ENCODE measurements at places on chromosomes 2 and 18.

GRCh38 chr18:73136134-73136533 lies 268.3 kb upstream of the NETO1 start:
- DNase-seq: no peak

DNA sequence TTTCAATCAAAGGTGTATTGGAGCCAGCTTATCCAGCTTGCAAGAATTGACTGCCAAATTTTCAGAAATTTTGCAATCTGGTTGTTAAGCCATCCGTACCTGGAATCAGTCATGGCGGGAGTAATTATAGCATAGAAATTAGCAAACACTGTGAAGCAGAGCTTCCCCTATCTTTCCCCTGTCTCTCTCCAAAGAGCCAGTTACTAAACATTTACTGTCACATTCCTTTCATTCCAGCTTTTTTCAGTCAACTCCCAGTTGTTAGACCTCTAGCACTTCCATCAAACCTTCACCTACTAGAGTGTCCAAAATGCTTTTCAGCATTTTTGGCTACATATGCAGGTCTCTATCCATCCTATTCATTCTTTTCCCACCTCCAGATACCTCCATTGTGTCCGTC lies 137.4 kb downstream of the MC4R start:
- no peak for DNase-seq

GRCh38 chr2:239316562-239317465 lies 84.0 kb downstream of the HDAC4 start:
- DNase-seq: no peak

DNA sequence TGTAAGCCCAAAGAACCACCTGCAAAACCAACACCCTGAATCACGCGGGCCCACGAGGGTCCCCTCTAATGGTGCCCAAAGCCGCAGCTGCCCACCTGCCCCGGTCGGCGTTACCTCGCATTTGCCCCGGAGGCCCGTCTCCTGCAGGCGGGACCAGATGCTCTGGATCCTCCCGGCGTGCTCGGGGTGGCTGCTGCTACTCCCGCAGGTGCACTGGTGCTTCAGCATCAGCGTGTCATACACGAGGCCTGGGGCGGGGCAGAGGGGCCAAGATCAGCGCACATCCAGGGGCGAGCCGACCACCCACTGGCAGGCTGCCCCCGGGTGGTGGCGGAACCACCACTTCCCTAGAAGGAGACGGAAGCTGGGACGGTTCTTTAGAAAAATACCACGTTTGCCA lies 260.1 kb downstream of the TWIST2 start:
- no peak for DNase-seq

GRCh38 chr2:207257251-207258250 lies 91.8 kb upstream of the KLF7 start:
- DNase-seq: no peak

- DNase-seq: no peak
These were observed 60.5 kb downstream of the KLHL29 start for GRCh38 chr2:23445450-23445868.

DNA sequence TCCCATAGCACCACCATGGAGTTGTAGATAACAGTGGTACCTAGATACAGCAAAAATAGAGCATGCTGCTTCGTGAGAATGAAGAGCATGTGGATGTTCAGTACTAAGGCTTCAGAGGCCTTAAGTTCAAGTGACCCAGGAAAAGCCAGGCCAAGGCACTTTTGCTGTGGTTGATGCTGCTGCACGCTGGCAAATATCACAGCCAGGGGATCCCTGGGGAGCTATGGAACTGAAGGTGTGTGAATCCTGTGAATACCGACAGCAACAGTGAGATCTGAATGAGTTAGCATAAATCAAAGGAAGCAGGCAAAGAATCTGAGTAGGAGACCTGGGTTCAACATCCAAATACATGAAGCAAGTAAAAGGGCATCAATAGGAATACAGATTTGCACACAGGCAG lies 158.6 kb upstream of the THUMPD2 start:
- no peak for DNase-seq

GRCh38 chr18:11969904-11970835 lies 11.1 kb upstream of the IMPA2 start:
- no peak for DNase-seq

DNA sequence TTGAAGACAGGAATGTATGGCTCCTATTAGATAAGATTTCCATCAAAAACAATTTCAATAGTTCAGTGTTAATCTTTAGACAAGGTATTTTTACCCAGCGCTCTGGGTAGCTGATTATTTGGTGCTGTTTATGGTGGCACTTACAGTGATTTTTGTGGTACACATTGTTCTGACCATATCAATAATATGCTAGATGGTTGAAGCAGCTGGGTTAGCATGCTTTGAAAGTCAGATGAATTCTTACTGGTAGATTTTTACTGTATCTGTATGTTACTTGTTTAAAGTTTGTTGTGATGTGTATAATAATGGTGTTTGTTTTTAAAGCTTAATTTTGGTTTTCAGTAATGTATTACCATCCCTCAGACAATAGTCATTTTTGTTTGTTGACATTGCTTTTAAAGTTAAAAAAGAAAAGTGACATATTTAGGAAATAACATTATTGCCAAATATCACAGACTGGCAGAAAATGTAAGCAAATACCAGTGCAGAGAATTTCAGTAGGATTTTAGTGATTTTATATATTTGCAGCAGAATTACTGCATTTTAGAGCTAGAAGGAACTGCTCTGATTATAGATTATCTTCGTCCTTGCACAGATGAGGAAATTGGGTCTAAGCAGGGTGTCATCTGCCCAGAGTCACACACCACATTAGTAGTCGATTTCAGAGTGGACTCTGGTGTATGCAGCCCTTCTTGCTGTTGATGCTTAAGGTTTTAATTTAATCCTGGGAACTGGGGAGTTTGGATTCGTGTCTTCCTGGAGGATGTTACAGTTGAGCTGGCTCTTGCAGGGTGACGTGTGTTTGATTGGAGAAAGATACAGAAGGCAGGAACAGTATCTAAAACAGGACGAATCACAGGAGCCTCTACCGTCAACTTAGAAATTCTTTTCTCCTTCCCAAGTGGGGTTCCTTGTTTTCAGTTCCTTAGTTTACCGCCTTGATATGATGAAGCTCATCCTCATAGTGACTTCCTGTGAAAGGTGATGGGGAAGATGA lies 6.6 kb downstream of the SOCS6 start:
- DNase-seq: no peak

DNA sequence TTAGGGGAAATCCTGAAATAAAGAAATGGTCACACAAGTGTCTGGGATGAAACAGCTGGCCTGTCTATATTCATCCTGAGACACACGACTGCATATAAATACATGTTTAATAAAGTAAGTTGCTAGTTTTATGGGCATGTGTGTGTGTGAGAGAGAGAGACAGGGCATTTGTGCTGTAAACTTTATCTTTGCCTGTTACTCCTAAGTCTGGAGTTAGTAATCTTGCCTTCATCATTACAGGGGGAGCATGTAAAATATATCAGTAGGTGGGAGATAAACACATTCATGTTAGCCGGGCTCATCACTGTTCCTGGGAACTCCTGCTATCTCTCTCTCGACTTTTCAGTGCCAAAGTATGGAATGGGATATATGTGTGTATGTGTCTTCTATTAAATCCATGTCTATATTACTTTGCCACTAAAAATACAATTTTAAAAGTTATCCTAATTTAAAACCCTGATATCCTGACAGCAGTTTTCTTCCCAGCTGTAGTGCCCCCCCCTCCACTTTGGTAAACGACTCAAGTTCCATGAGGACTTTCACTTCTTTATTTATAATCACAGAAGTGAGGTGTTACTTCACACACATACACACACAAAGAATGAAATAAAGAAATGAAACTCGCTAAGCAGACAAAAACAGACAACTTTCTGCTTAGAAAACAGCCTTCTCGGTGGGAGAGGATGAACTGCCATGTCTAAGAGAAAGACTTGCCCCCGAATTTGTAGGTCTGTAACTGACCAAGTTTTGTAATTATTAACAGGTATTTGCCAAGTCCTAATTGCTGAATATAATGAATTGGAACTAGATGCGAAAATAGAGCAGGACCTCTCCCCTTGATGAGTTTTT lies 947 bp downstream of the ZEB2 start:
- DNase-seq: no peak

DNA sequence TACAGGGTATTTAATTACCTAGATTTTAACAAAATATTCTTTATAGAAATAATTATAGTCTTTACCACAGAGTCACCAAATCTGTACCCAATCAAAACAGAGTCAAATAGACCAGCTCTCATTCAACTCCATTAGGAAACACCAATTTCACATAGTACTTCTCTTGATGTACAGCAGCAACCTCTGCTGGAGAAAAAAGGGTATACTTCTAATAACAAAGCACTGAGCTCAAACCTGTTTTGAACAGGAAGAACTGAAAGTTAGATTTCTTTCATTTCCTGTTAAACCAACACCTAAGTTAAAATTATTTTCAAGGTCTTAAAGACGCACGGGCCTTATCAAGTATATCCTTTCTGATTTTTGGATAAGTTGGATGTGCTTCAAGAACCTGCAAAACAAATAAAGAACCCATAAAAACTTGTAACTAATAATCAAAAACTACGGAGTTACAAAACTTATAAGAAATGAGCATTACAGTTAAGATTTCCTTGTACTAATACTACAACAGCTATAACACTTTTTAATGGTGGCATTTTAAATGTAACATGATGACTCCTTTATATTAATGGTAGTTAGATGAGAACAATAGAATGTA lies 79.0 kb downstream of the TTC21B start:
- DNase-seq: no peak

- no peak for DNase-seq
These were observed 147.9 kb downstream of the DOCK10 start for GRCh38 chr2:224894356-224894755.

DNA sequence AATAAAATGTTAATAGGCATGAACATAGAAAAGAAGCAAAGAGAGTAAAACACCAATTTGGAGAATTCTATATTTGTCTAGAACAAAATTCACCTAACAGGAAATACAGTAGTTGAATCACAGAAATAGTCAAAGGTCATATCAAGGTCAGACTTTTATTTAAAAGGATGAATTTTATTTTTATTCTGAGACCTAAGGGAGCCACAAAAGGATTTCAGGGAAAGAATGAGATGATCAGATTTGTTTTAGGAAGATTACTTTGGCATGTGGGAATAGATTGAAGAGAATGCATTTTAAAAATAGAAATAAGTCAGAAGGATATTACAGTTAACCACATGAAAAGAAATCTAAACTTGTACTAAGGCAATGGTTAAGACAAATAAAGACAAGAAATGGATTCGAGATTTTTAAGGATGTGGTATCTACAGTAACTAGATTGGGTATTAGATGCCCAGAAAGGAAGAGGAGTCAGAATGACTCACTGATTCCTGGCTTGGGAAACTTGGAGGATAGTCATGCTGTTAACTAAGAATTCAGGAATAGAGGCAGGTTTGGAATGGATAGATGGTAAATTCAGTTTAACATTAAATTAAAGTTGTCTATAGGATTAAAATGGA lies 56.0 kb downstream of the METTL4 start:
- DNase-seq: no peak

- DNase-seq: no peak
These were observed 9.1 kb downstream of the NDUFS1 start for GRCh38 chr2:206150168-206150567.

GRCh38 chr2:190169221-190170072 lies 106.9 kb upstream of the MSTN start:
- no peak for DNase-seq

DNA sequence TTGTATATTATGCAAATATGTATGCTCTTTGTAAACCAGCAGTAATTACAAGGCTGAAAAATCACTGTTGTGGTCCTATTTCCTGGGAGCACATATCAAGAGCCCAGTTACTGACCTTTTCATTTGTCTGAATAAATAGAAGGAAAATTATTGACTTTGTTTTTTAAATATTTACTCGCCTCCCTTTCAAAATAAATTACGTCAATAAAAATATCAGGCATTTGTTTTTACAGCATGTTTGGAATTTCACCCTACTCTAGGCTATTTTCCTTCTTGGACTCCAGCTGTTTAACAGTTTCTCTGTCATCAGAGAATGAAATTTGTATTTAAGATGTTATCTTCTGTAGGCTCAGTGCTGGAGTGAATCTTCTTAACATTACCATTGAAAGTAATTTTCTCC lies 59.9 kb upstream of the LRATD1 start:
- no peak for DNase-seq

DNA sequence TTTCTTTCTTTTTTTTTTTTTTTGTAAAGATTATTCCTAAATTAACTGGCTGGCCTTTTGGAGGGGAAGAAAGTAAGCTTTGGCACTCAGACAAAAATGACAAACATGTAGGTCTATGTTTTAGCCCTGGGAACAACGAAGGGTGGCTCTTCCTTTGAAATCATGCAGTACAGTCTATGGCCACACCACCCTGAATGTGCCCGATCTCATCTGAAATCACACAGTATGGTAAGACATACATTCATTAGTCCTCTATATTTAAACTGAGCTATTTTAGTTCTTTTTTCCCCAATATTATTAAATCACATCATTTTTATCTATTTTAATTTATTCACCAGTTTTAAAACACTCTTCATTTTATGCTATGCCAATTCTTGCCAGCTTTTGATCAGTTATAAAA lies 48.2 kb downstream of the PLA2R1 start:
- no peak for DNase-seq

- no peak for DNase-seq
These were observed 114.1 kb downstream of the MMADHC start for GRCh38 chr2:149473521-149473920.

DNA sequence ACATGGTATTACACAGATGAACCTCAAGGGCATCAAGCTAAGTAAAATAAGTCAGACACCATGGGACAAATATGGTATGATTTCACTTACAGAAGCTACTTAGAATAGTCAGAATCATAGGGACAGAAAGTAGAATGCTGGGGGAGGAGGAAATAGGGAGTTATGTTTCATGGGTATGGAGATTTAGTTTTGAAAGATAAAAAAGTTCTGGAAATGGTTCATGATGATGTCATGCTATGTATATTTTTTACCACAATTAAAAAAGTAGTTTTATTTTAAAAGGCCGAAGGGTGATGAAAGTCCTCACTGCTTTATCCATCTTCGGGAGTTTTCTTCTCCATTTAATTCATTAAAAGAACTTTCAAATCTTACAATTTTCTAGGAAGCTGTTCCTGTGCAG lies 181.9 kb downstream of the CALCRL start:
- DNase-seq: no peak

All from T follicular helper cell (primary cell).